ENCODE measurements at places on chromosomes 11 and 22.
A peak's percentile ranks its signal among the peaks of the same experiment; 100 is the strongest.

DNA sequence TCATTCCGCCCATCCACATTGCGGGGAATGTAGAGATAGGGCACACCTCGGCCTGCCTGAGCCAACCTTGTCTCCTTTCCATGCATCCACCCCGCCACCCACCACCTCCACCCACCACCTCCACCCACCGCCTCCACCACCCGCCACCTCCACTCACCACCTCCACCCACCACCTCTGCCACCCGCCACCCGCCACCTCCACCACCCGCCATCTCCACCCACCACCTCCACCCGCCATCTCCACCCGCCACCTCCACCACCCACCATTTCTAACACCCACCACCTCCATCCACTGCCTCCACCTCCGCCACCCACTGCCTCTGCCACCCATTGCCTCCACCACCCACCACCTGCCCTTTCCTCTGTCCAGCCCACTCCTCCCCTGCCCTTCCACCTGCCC, 78.4 kb downstream of the IGLL1 start:
- DNase-seq = no peak

DNA sequence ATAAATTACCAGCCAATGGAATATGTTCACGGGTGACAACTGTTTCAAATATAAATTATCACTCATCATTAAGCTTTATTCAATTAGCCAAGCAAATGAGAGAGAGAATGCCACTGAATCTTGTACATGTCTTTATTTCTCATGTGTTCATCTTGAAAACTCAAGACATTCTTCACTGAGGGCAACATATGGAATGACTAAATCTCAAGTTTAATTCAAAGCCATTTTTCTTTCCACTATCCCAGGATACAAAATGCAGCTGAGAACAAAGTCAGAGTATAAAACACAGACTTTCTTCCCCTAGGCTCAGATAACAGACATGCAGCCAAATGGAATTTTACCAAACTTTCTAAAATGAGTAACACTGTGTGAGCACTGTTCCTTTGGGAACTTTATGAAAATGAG, 12.1 kb upstream of the BBOX1 start:
- DNase-seq = no peak

DNA sequence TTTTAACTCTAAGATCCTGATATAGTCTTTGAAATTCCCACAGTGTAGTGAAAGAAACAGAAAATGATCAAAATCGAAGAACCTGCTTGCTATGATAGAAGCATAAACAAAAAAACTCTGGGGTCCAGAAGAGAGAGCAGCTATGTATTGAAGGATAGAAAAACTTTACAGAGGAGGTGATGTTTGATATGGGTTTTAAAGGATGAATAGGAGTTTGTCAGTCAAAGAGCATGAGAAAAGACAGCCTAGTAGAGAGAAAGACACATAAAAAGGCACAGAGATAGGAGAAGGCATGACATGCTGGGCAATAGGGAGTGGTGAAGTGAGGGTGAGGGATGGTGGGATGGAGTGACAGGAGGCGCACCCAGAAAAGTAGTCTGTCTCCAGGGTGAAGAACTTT, 168.0 kb downstream of the INSC start:
- no peak for DNase-seq

GRCh38 chr11:111297696-111298095, 650 bp upstream of the POU2AF3 start:
- no peak for DNase-seq

- DNase-seq = no peak
Observed at GRCh38 chr11:122173587-122173986, 57.6 kb upstream of the BLID start.

DNA sequence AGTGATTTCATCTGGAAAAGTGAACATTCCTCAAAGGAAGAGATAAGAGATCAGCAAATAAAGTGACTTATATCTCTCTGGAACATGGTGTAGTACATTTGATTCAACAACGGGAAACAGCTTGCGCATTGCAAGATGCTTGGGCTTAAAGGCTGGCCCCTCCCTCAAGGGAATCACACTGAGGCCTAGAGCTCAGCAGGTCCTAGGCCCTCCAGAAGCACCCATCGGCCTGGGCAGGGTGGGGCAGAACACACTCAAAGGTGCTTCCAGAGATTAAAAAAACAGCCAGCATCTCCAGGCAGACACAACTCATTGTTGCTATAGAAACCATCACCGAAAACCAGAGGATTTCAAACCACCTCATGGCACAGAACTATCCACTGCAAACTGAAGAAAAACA, 69.0 kb upstream of the ARFGAP3 start:
- DNase-seq = no peak

DNA sequence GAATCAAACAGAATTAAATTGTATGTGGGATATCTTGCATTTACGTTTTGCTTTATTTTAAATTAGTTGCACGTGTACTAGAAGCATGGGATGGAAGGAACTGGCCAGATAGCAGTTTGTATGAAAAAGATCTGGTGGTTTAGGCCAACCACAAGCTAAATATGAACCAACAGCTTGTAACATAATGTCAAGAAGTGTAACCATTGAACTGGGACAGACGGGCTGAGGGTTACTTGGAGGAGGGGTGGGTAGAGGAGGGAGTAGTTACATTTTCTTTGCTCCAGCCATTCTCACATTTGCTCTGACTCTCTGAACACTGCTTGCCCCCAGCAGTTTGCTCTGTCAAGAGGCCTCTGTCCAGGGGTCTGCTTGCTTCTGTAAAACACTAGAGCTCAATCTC, 31.7 kb upstream of the CXCR5 start:
- DNase-seq = no peak

GRCh38 chr11:45444796-45445195, 158.7 kb upstream of the SYT13 start:
- DNase-seq = no peak

DNA sequence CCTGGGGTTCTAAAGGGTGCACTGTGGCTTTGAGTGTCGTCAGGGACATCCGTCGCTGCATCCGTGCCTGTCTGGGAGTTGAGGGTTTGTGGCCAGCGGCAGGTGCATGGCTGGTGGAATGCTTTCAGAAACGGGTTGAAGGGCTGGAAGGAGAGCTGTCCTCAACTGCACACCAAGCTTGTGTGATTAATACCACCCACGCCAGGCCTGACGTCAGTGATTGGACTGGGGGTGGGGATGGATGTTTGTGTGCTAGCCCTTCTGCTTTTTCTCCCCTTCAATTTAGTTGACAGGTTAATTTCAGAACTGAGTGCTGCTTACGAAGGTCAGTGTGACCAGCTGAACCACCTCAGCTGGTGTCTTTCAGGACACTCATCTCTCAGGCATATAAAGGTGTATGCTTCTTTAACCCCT, 3.2 kb upstream of the GAB2 start:
- DNase-seq = peak; percentile 81

GRCh38 chr22:20957683-20958431, 9.2 kb upstream of the AIFM3 start:
- no peak for DNase-seq

GRCh38 chr11:13052130-13052571, 43.0 kb downstream of the RASSF10 start:
- no peak for DNase-seq

DNA sequence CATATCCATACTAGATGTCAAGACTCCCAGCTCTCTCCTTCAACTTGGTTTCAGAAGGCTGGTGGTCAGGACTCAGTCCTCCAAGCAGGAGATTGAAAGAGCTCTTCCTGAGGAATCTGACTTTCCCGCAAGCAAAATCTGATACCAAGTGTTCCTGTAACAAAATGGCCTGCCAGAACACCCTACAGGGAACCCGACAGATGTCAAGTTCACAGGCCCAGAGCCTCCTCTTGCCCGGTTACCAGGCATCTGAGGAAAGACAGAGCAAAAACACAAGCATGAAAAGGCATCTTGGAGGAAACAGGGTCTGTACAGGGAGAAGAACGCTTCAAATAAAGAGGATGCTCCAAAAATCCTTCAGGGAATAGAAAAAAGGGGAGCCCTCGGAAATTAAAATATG, 8.7 kb upstream of the KCNJ5 start:
- DNase-seq = no peak

GRCh38 chr11:36274414-36274813, 14.8 kb downstream of the COMMD9 start:
- DNase-seq = no peak

DNA sequence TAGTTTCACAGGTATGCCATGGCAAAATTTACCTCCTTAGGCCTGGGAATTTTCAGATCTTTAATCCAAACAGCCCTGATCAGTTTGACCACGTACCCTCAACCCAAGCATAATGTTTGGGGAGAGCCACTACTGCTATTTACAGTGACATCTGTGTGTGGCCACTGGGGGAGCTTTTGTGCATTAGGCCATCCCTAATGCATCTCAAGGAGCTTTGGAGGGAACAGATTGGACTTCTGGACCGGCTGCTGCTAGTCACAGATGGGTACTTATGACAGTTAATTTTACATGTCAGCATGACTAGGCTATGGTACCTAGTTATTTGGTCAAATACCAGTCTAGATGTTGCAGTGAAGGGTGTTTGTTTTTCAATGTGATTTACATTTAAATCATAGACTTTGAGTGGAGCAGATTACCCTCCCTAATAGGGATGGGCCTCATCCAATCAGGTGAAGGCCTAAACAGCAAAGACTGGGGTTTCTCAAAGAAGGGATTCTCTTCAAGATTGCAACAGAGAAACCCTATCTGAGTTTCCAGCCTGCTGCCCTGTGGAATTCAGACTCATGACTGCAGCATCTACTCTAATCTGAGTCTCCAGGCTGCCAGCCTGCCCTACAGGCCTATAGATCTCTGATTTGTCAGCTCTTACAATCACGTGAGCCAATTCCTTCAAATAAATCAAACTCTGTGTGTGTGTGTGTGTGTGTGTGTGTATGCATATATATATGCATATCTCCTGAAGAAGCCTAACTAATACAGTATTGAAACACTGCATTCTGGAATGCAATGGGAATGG, 38.0 kb upstream of the GALNT18 start:
- no peak for DNase-seq

GRCh38 chr11:57513911-57514537, 1.5 kb downstream of the SLC43A1 start:
- no peak for DNase-seq

- DNase-seq = peak; percentile 23
Observed at GRCh38 chr22:36587289-36588154, 58.6 kb upstream of the EIF3D start.

- no peak for DNase-seq
Observed at GRCh38 chr11:18771266-18772035, 20.1 kb downstream of the PTPN5 start.

DNA sequence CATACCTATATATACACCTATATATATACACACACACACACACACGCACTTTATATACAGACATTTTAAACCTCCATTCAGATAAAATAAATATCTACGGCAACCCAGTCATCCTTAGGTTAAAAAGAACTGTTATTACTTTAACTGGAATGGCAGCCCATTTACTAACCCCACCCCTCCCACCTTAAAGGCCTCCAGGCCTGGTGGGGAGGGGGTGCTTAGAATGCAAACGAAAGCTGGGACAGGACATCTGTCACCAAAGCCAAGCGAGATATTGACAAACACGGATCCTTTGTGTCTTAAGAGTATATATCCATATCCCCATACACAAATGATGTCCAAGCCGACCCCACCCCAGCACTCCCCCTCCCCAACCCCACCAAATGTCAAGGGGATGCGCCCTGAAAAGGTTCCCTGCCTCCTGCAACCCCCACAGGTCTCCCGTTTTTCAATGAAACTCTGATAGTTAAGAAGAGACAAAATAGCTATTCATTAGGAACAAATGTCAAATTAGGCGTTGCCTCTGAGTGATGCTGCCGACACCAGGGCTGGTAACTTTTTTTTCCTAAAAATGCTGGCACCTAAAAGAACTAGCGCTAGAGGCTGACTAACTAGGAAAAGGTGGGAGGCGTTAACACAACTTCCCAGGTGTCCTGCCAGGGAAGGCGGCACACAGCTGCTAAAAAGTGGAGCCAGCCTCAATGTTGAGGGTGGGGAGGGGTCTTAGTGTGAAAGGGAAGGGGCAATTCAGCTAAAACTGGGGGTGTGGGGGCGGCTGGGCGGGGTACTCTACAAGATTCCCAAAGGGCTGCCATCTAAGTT, 5.6 kb downstream of the MN1 start:
- DNase-seq = no peak

- DNase-seq = no peak
Observed at GRCh38 chr22:45094081-45094720, 69.5 kb upstream of the NUP50 start.

DNA sequence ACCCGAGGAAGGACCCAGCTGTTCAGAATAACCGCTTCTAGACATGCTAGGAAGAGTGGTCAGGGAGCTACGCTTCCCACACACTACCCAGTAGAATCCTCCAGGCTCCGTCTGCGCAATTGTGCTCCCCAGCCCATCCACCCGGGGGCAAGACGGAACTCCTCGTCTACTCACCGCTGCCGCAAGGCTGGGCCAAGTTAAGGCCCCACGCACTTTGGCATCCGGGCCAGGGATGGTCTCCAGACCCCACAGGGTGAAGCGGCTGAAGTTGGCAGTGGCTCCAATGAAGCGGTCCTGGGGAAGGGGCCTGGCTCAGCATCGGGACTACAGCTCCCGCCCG, 757 bp downstream of the RNASEH2C start:
- peak; percentile 14 for DNase-seq

DNA sequence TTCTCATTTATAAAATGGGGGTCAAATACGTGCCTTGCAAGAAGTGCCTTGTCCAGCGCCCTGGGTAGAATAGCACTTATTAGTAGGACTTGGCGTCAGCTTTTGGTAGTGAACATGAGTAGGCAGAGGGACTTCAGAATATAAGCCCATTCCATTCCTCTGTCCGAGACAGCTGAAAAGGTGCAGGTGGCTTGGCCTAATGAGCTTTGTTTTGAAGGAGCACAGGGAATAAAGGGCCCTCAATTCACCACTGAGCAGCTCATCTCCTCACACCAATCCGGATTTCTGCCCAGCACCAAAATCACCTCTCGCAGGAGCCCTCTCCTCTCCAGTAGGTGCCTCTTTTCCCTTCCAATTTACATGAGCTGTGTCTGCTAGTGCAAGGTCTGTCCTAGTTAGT, 91.2 kb downstream of the DSCAML1 start:
- no peak for DNase-seq

- no peak for DNase-seq
Observed at GRCh38 chr11:133740963-133741362, 104.3 kb downstream of the SPATA19 start.

- no peak for DNase-seq
Observed at GRCh38 chr11:128480066-128480465, 107.3 kb downstream of the ETS1 start.

DNA sequence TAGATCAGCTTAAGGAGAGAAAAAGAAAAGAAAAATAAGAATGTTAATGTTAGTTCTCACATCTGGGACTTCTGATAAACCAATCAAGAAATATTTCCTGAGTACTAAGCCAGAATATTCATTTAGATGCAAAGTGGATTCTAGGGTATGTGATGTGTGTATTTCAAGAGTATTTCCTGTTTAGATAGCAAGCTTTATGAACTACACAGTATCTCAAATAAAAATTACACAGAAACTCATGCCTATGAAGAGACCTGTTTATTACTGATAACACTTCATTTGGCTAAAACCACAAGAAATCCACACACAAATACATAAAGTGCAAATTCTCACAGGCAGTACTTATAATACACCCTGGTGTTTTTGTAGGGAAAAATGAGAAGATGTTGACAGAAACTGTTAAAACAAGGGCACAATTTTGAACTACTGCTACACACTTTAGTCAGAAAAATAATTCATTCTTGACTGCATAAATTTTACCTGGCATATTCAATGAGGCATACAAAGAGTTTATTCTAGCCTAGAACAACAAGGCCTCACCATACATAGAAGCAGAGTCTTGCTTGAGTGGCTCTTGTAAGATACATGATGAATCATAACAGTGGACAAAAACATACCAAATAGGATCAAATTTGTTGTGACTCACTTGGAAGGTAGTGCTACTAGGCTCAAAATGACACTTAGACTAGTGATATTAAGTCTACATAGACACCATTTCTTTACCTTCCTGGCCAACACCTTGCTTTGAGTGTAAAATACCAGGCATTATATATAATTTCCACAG, 18.8 kb upstream of the P4HA3 start:
- DNase-seq = no peak
